ENCODE measurements at places on chromosomes 1 and 21.

DNA sequence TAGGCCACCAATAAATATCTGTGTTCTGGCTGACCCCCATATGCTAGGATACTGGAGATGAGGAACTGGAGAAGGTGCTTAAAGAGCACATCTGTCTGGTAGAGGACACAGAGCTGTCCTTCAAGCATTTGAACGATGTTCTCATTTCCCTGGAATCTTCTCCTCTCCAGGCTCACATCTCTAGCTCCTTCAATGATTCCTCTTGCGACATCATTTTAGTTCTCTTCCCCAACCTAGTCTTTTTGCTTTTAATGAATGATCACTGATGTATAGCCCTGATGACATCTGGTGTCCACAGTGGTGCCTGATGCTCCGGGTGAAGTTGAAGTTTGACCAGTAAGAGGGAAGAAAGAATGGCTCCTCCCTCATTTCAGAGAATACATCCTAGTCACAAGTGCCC, 80.8 kb upstream of the UBE2U start:
- no peak overlapping the region for H3K4me3 ChIP-seq
- no peaks in the 10 kb centered on the region for H3K4me1 ChIP-seq
- H3K27ac ChIP-seq = no peak overlapping the region
- no peak for DNase-seq
- peaks cover 4% of the 10 kb centered on the region for H3K27me3 ChIP-seq

GRCh38 chr1:245516284-245516759, 361.5 kb downstream of the KIF26B start:
- H3K4me3 ChIP-seq = no peak overlapping the region
- DNase-seq = no peak
- no peak overlapping the region for H3K27ac ChIP-seq
- H3K36me3 ChIP-seq = no peaks in the 10 kb centered on the region

DNA sequence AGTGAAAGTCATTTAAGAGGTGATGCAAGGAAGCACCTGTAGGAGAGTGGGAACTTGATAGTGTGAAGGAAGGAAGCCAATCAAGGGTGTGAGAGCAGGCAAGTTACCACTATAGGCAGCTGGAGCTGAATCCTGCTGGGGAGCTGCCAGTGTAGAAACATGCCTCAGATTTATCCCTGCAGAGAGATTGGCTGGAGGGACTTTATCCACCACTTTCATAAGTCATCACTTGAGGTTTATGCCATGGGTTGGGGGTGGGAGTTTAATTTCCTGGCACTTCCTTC, 443.6 kb downstream of the PLPP3 start:
- no peak for DNase-seq
- H3K27me3 ChIP-seq = no peaks in the 10 kb centered on the region
- H3K36me3 ChIP-seq = no peaks in the 10 kb centered on the region
- no peak overlapping the region for H3K4me3 ChIP-seq
- no peak overlapping the region for H3K27ac ChIP-seq
- no peaks in the 10 kb centered on the region for H3K4me1 ChIP-seq

DNA sequence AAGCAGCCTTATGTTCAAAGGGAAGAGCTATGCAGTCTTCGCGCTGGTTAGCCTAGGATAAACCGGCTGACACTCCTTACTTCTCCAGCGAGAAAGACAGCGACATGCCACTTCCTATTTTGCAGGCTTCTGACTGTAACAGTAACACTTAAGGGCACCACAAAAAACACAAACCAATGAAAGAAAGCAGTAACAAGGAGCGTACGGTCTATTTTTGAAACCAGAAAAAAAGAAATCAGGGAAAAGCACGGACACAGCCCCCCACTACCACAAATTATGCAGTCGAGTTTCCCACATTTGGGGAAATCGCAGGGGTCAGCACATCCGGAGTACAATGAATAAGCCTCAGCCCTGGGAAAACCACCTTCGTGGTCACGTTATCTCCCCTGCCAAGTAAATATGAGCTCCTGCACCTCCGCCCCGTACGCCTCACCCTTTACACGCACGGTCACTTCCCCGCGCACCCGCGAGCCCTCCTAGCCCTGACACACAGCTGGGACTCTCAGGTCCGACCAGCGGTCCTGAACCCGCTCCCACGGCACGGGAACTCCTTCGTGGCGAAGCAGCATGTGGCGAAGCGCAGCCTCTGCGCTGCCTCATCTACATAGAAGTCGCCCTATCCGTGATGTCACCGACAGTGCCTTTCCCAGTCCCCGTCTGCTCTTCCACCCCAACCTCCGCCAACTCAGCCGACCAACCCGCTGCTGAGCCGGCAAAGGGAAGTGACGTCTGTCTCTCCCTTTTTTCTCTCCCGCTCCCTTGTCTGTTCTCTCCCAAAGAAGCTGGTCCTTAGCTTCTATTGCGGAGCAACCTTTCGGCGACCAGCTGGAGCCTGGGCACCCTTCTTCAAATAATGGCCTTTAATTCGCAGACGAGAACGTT, 40.9 kb upstream of the PPIAL4F start:
- no peak overlapping the region for H3K27ac ChIP-seq
- no peaks in the 10 kb centered on the region for H3K36me3 ChIP-seq
- no peaks in the 10 kb centered on the region for H3K27me3 ChIP-seq
- no peak overlapping the region for H3K4me3 ChIP-seq
- H3K4me1 ChIP-seq = no peaks in the 10 kb centered on the region

GRCh38 chr1:18879215-18879790, 19.8 kb upstream of the TAS1R2 start:
- H3K27ac ChIP-seq = no peak overlapping the region
- no peak for DNase-seq
- no peak overlapping the region for H3K4me3 ChIP-seq
- H3K4me1 ChIP-seq = no peaks in the 10 kb centered on the region
- H3K27me3 ChIP-seq = no peaks in the 10 kb centered on the region
- H3K36me3 ChIP-seq = peaks cover 7% of the 10 kb centered on the region

DNA sequence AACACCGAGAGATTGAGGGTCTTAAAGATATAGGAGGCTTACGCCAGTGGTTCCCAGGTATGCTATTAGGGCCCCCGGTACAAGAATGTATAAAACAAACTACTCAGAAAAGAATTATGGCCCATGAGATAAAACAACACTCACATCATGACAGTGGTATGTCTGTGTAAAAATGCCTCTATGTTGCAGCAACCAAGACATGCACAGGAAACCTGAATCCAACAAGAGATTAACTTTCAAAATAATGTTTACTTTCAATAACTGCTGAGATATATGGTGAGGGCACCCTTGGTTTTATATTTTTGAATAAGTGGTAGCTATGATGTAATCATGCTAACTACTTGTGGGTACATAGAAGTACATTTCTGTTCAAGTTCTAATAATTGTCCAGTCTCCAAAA, 74.9 kb downstream of the PUM1 start:
- no peak overlapping the region for H3K27ac ChIP-seq
- H3K27me3 ChIP-seq = no peaks in the 10 kb centered on the region
- no peak for DNase-seq
- H3K4me1 ChIP-seq = no peaks in the 10 kb centered on the region

GRCh38 chr1:95953015-95953414, 719.0 kb downstream of the RWDD3 start:
- H3K27ac ChIP-seq = no peak overlapping the region
- H3K27me3 ChIP-seq = no peaks in the 10 kb centered on the region
- H3K4me1 ChIP-seq = peaks cover 14% of the 10 kb centered on the region
- no peaks in the 10 kb centered on the region for H3K36me3 ChIP-seq
- DNase-seq = no peak

Data from DND-41 (cell line).